ENCODE measurements at places on chromosomes 7 and 10. TPM values are rescaled to one million over a fixed set of nuclear protein-coding genes. Genes with fewer than 3 reads are reported as not detected.

- DNase-seq: no peak
These were observed 148.1 kb downstream of the ITGA8 start for GRCh38 chr10:15571575-15571974.

GRCh38 chr7:74575083-74575784, 82.3 kb upstream of the GTF2I start:
- DNase-seq: no peak

Gene EVX1
- total RNA-seq: not detected

Gene NKX1-2
- not detected for total RNA-seq

GRCh38 chr7:35025369-35025870, 11.9 kb downstream of the DPY19L1 start:
- DNase-seq: no peak

GRCh38 chr7:133234961-133235875, 17.7 kb upstream of the EXOC4 start:
- DNase-seq: no peak

Gene CYP2E1
- total RNA-seq: 0.69 TPM

GRCh38 chr7:50634378-50634777, 69.2 kb upstream of the DDC start:
- DNase-seq: no peak

DNA sequence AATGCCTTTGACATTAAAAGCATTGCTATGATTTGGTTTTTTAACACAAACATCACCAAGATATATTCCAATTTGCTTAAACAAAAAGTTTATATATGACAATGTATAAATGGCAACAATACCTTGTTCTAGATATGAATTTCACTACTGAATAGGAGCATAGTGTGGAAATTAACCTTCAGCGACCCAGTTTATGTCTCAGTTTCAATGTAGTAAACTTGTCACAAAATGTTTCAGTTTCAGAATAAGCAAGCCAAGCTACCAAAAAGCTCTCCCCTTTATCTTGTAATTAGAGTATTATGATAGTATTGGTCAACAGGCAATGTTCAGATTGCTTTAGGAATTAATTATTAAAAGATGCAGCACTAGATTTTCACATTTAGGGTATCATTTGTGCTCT, 99.6 kb upstream of the PCDH15 start:
- no peak for DNase-seq

Gene KIFBP
- total RNA-seq: 11.4 TPM

All from activated T-cell treated with anti-CD3 and anti-CD28 coated beads, Interleukin-2, amount 50 U/mL, for 4 hours (primary cell).